Stimulated activated CD4-positive, alpha-beta T cell treated with anti-CD3 and anti-CD28 coated beads, Interleukin-2, amount 100 ng/mL, for 4 hours (primary cell): ENCODE measurements at places on chromosomes 5 and 9.

DNA sequence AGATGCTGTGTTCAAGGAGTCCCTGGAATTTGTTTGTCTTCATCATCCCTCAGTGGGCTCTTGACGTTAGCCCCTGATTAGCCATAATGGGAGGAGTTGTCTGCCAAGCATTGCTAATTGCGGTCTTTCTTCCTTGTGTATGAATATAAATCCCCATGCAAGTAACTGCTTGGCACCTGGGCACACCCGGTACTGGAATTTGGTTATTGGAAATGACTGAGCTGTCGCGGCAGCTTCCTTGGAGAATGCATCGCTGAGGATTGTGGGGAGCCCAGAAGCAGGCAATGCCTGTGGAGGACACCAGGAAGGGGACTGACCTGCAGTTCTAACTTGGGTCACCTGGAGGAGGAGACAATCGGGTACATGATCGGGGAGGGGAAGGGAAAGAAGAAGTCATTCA, 53.3 kb upstream of the CTSL start:
- no peak for DNase-seq

GRCh38 chr5:32711362-32711680, 200 bp downstream of the NPR3 start:
- DNase-seq: no peak

DNA sequence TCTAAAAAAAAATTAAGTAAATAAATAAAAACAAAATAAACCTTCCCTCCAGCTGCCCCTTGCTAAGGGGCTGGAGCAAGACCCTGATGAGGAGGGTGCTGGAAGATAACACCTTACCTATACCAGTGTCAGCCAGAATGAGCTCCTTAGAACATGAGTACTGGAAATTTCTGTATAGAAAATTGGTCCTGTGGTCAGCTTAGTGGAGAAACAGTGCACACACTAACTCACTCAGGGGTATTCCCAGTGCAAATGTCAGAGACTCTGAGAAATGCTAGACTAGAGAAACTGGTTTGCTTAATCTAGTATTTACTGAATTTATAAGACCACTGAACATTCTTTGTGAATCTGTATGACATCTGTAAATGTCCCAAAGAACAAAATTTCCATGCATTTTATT, 62.1 kb upstream of the CTXN3 start:
- no peak for DNase-seq

DNA sequence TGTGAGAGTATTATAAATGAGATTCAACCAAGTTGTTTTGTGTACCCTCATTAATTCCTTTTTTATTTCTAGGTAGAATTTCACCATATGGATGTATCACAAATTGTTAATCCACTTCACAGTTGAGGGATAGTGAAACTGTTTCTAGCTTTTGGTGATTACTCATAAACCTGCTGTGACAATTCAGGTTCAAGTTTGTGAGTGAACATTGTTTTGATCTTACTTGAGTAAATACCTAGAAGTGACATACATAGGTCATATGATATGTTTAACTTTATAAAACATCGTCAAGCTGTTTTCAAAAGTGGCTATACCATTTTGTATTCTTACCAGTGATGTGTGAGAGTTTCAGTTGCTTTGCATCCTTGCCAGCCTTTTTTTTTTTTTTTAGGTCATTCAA, 112.9 kb downstream of the CAMK4 start:
- no peak for DNase-seq

- no peak for DNase-seq
Observed at GRCh38 chr9:316382-316965, 101.8 kb downstream of the DOCK8 start.
